NCI-H1694 treated with DMSO at 0.1 percent for 48 hours (cell line): ENCODE measurements at places on chromosomes 4 and X.

GRCh38 chrX:118976599-118977340, 2.4 kb downstream of the LONRF3 start:
- DNase-seq, result no peak

GRCh38 chr4:155914782-155915181, 11.3 kb downstream of the TDO2 start:
- DNase-seq, result no peak

GRCh38 chrX:22234380-22234779, 38.3 kb upstream of the CBLL2 start:
- no peak for DNase-seq

GRCh38 chrX:39487166-39487968, 610.4 kb downstream of the BCOR start:
- no peak for DNase-seq

- no peak for DNase-seq
These were observed 1418.0 kb downstream of the STIM2 start for GRCh38 chr4:28278676-28279075.

- DNase-seq, result no peak
These were observed 12.4 kb downstream of the CTSO start for GRCh38 chr4:155941085-155941790.

DNA sequence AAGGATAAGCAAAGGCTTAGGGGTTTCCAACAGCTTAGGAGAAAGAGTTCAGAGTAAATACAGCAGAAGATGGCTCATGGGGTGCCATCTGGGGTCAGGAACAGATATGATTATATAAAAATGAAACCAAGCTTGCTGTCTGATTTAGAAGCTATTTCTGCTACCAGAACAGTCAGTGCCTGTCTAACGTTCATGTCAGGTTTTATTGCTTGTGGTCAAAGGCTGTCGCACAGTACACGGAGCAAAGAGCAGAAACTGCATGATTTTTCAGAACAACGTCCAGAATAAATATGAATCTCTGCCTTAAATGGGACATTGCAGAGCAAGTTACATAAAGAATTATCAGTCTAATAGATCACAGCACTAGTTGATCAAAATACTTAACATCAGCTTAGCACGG, 17.4 kb downstream of the CETN2 start:
- no peak for DNase-seq

GRCh38 chrX:47316276-47317025, 53.9 kb upstream of the ZNF157 start:
- no peak for DNase-seq

DNA sequence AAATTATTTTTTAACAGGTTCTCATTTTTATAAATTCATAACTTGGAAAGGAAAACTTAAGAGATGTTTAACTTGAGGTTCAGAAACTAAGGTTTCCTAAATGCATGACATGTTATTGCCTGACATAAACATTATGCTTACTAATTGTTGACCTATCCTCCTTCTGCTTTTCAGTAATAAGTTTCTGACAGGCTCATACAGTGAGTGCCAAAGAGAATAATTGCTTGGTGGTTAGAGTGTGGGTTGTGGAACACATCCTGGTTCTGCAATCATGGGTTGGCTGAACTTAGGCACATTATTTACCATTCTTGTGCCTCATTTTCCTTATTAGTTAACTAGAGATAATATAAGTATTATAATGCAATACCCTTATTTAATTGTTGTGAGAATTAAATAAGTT, 56.5 kb downstream of the BMPR1B start:
- no peak for DNase-seq

- no peak for DNase-seq
These were observed 1644.9 kb upstream of the TENM3 start for GRCh38 chr4:180598281-180598680.

DNA sequence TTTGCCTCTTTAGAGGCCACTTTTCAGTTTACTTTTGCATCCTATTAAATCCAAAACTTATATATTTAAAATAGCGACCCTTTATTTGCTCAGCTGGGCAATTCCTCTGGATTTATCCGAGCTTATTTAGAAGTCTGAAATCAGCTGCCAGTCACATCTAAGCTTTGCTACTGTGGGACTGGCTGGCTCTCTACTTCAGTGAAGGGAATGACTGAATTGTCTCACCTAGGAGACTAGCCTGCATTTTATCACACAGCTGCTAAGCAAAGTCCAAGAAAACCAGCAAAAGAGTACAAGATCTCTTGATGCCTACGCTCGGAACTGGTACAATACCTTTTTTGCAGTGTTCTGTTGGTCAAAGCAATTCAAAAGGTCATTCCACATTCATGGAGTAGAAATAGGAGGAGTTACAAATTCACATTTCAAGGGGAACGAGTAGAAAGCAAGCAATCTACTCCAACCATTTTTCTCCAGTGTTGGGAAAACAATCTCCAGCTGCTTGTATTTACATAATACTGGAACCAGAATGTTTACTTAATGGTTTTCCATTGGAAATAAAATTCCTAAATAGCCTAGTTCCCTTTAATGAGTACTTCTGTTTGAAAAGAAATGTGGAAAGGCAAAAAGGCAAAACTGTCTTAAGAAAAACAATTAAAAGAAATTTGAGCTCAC, 160.2 kb downstream of the MAGEB5 start:
- no peak for DNase-seq
